C1 segment of cervical spinal cord (tissue), 14 donors: ENCODE measurements at places on chromosomes 12 and 14.

GRCh38 chr14:30641207-30641606, 19.1 kb downstream of the SCFD1 start:
- no peak for DNase-seq

DNA sequence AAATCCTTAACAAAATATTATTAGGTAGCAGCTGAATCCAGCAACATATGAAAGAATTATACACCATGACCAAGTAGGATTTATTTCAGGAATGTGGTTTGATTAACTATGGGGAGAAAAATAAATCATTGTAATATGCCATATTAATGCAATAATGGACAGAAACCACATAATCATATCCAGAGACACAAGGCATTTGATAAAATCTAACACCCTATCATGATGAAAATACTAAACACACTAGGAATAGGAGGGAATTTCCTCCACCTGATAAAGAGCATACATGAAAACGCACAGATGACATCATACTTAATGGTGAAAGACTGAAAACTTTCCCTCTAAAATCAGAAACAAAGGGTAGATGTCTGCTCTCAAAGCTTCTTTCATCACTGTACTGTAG, 238.9 kb downstream of the PHLDA1 start:
- no peak for DNase-seq

GRCh38 chr12:132160601-132161035, 16.4 kb downstream of the NOC4L start:
- DNase-seq: no peak

GRCh38 chr12:57055824-57056223, 5.9 kb upstream of the MYO1A start:
- DNase-seq: no peak

DNA sequence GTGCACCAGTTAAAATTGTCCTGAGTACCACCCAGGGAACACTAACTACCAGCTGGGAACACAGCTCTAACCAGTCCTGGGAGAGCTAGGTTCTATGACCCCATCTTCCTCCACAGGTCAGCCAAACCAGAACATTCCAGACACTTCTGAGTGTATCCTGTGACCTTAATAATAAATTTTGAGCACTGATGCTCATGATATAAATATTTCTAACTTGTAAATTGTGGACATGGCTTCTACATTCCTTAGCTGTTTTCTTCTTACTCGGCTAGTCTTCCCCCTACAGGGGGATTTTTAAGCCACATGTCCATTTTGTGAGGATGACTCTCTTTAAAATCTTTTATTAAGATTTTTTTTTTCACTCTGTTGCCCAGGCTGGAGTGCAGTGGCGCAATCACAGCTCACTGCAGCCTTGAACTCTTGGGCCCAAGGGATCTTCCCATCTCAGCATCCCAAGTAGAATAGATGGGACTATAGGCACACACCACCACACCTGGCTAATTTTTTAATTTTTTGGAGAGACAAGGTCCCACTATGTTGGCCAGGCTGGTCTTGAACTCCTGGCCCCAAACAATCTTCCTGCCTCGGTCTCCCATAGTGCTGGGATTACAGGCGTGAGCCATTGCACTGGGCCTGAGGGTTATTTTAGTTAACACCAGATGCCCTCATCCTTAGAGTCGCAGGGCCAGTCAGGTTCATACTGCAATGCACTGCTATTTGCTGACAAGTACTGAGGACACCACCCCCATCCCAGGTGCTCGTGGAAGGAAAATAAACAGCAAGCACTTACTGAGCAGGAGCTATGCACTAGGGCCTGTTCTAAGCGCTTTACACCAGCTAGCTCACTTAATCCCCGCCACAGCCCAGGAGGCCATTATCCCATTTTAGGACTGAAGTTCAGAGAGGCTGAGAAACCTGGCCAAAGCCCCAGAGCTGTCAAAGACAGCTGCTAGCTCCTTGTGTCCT, 142.6 kb upstream of the NCOR2 start:
- no peak for DNase-seq

DNA sequence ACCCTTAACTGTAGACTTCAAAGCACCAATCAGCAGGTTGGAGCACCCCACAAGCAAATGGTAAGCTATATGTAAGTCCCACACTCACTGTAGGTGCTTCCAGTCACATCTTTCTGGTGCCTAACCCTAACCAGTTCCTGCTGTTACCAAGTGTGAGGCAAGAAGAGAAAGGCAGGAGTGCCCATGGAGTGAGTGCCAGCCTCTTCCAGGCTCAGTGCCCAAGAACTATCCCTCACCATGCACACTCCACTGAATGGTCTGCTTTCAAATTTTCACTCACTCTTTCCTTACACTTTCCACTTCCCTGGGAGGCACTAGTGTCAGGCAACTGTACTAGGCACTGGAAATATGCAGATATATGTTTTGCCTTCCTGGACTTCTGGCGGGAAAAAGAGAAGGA, 62.2 kb upstream of the ZDHHC17 start:
- no peak for DNase-seq

DNA sequence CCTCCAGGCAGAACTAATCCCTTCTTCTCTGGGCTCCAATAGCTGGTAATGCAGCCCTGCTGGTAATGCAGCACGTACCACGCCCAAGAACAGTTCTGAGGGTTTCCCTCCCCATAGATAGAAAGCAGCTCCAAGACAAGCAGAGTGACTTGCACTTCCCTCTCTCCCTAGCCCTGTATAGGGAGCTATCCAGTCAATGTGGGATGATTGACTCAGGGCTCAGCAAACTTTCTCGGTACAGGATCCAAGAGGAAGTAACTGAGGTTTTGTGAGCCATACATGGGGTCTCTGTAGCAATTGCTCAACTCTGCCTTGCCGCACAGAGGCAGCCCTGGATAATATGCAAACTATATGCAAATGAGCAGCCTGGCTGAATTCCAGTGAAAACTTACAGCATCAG, 15.5 kb upstream of the FKBP4 start:
- no peak for DNase-seq

DNA sequence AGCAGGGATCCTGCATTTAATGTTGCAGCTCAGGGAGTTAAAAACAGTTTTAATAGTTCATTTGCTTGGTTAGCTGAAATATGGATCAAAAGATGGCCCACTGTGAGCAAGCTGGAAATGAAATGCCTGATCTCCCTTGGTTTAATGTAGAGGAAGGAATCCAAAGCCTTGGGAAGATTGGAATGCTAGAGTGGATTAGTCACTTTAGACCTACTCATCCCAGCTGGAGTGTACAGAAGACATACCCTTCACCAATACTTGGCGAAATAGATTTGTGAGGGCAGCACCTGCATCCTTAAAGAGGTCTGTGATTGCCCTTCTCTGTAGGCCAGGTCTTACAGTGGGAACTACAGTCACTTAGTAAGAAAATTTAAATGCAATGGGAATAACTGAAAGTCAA, 58.0 kb upstream of the KRAS start:
- DNase-seq: no peak
